ENCODE measurements at places on chromosomes 2 and 18.

DNA sequence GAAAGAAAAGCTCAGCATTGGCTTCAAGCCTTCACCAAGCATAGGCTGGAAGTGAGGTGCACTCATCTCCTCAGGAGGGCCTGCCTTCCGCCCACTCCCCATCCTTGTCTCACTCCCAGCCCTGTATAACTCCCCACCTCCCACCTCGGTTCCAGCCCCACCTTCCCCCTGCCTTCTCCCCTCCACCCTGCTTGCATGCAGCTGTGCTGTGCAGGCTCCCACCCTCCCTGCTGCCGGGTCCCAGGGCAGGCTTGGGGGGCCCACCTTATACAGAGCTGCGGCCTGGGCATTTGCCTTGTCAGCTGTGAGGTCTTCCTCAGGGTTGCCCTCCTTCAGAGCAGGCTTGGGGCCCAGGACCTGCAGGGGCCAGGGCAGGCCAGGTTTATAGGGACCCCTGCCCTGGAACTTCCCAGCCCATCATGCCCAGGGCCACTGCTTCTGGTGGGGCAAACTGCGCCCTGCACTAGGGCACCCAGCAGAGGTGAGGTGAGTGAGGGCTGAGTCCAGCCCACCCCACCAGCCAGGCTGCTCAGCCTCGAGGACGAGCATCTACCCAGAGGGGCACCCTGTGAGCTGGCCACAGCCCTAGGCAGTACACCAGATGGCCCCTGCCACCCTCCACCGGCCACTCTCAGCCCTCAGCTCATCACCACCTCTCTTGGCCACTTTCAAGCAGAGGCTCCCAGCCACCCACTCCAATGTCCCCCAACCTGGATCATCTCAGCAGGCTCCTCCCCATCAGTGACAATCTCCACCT lies 11.6 kb downstream of the CAPG start:
- DNase-seq, result no peak

- DNase-seq, result no peak
Observed at GRCh38 chr2:44769349-44770011, 172.0 kb upstream of the SIX3 start.

GRCh38 chr2:167293943-167294775 lies 405.9 kb downstream of the XIRP2 start:
- DNase-seq, result peak; percentile 2

DNA sequence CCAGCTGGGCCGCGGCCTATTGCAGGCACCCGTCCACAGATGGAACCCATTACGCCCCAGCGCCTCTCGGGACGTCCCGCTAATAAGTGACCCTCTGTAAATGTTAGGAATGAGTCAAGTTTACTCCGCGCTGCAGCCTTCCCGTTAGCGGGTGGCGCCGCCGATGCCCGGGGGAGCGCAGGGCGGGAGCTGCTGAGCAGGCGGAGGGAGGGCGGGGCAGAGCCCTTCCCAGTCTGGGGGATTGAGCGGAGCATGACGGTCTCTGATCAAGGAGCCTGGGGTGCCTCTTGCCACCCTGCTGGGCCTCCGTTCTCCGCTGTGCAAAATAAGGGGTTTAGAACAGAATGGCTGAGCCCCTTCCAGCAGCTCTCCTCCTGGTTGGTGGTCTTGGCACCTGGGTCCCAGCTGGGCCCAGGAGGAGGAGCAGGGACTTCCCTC lies 10.5 kb downstream of the CROCC2 start:
- DNase-seq, result no peak

- DNase-seq, result no peak
Observed at GRCh38 chr2:120519469-120519868, 173.5 kb downstream of the INHBB start.

GRCh38 chr2:69577467-69578197 lies 65.9 kb downstream of the AAK1 start:
- DNase-seq, result no peak

- DNase-seq, result no peak
Observed at GRCh38 chr2:153163055-153163454, 315.5 kb downstream of the RPRM start.

DNA sequence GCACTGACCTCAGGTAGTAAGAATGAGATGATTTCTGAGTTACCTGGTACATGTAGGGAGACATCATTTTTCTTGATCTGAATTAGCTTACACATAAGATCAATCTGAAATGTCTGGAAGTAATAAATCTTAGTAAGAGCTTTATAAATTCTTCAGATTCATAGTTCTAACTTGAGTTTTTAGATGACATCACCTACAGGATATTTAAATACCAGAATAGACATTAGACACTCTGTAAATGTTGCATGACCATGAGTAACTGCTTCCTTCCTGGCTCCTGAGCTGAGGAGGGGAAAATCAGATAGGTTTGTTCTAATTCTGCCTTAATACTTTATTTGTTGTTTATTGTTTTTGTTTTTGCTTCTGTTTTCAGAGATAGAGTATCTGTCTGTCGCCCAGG lies 181.8 kb downstream of the PHLPP1 start:
- DNase-seq, result no peak

DNA sequence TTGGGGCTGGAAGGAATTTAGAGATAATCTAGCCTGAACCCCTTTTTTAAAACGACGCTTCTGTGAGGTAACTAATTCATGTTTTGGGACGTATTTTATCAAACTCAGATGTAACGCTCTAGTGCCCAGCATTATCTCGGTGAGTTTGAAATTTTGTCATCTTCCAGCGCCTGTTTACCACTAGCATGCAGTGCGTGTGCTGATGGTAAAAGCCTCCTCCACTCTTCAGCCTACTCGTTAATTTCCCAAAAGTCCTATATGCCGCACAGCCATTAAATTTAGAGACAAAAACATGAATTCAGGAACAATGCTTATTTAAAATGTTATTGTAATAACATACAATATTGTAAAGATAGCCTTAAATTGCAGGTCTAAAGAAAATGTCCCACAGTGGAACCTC lies 2.8 kb downstream of the ZCCHC2 start:
- no peak for DNase-seq

DNA sequence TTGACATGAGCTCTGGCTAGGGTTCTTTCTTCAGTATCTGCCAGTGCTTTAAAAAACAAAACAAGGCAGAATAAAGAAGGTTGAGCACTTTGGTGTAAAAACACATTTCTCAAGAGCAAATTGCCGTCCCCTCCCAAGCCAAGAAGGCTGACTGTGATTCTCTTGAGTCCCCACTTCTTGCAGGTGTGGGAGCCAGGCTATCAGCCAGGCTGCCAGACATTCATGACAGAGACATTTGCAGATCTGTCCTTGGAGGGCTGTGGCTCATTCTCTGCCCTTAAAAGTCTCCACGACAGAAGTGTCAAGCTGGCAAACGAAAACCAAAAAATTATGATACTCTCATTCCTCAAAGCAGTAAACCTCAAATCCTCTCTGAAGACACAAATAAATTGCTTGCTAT lies 749.3 kb upstream of the HS6ST1 start:
- no peak for DNase-seq
